Suprapubic skin (tissue), 4 donors: ENCODE measurements at places on chromosomes 7 and 10.

DNA sequence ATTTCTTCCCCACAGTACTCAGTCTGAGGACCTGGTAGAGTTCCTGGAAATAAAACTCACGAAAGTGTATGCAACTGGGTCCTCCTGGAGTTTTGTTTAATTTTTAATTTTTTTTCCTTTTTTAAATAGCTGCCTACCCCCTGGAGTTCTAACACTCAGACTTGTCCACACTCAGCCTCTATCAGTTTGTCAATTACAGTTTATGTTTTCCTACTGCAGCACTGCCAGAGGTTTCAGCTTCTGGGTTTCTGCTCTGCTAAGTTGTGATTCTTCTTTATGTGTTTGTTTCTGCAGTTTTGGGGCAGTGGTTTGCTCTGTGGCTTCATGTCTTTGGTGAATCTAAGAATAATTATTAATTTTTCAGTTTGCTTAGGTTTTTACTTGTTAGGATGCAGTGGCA lies 59.2 kb downstream of the TBC1D12 start:
- no peak for DNase-seq

DNA sequence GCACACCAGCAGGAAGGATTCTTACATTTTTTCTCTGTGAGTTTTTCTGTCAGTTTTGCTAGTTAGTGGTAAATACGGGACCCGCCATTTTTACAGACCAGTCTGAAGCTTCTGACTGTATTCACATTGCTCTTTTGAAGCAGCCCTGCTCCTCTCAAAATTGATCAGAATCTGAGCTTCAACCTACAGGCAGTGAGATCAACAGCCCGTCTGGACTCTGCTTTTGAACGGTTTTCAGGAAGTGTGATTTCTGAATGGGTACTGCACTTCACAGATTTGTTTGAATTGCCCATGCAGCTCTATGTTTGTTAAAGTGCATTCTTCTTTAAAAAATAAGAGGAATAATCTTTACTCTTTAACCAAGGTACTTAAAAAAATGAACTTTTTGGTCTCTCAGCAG lies 8.9 kb downstream of the PURB start:
- DNase-seq = no peak

GRCh38 chr7:6644728-6645127 lies 7.6 kb downstream of the ZNF316 start:
- DNase-seq = no peak

- no peak for DNase-seq
These were observed 113.4 kb upstream of the SHH start for GRCh38 chr7:155925682-155926081.

DNA sequence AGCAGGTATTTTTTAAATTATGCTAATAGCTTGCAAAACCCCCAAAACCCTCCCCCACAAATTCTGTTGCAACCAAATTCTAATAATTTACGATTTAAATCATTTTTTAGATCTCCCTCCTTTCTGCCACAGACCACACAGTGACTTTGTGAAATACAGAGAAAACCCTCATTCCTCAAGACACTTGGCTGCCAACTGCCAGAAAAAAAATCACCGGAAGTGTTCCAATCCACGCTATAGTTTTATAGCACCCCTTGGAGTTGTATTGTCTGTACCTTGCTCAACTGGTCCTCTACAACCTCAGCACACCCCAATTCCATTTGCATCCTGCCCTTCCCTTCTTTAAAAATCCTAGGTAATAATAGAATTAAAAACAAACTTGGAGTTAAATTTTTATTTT lies 560.1 kb downstream of the PARD3 start:
- DNase-seq = no peak

DNA sequence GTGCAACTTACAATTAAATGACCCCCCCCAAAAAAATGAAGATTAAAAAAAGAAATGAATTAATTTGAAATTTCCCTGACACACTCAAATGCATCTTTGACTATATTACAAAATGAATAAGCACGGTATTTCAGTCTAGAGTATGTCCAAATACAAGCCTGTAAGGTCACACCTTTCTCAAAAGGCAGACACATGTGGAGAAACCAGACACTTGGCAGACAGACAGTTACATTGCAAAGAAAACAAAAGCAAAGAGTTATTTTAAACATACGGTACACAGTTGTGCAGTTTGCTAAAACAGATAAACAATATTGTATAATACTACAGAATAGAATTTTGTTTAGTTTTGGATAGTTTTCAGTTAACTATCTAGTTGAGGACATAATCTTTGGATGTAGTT lies 153.0 kb downstream of the ATE1 start:
- DNase-seq = no peak

GRCh38 chr10:72041491-72041890 lies 46.9 kb downstream of the SPOCK2 start:
- no peak for DNase-seq

DNA sequence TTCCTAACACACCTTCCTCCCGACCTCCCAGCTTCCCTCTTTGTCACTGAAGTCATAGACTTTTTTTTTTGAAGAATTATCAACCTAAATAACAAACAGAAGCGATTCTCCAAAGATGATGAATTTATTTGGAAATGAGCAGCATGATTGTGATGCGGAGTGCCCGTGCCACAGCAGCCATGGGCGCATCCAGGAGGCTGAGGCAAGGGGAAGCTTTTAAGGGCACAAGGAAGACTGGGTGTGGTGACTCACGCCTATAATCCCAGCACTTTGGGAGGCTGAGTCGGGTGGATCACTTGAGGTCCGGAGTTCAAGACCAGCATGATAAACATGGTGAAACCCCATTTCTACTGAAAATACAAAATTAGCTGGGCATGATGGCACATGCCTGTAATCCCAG lies 16.2 kb upstream of the GIMAP8 start:
- no peak for DNase-seq
